Stimulated activated CD4-positive, alpha-beta T cell treated with anti-CD3 and anti-CD28 coated beads, Interleukin-1b, Interleukin-23, amount 100 ng/mL, for 48 hours (primary cell): ENCODE measurements at places on chromosomes 12 and 14.

GRCh38 chr12:78767264-78767981 lies 97.2 kb upstream of the SYT1 start:
- DNase-seq: no peak

DNA sequence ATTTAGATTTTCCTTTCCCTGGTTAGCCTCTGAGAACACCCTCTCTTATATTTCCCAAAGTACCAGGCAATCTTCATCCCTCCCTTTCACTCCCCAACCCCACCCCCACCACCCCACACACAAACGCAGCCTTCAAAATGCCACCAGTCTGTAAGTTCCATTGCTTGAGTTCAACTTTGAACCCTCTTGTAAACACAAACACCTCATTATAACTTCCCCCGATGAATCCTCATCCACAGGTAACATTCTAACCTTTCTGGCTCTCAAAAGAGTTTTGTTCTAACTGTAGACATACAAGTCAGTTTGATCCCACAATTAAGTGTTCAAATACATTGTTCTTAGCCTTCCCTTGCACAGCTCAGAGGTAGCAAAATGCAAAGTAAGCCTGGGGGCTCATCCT lies 199.4 kb upstream of the FOXN3 start:
- DNase-seq: no peak

GRCh38 chr14:105525861-105526775 lies at the start of gene TMEM121:
TMEM121 (plus strand) TSS chr14:105526583; CDS start chr14:105528835, 2,252 bp downstream.
- peak; percentile 25 for DNase-seq

DNA sequence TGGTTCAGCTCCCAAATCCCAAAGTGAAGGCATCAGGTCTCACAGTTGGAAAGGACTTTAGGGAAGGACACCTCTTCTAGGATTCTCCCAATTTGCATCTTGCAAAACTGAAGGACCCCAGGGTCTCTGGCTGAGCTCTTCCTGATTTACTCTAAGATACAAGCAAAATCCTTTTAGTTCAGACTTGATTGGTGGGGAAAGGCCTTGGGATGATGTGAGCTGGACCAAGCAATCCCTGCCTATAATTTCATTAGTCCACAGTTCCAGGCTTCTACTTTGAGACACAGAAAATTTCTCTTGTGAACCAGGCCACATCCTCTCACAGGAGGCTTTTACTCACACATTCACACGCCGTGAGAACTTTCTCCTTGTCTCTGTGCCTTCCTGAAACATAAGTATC lies 23.6 kb upstream of the VWF start:
- no peak for DNase-seq

DNA sequence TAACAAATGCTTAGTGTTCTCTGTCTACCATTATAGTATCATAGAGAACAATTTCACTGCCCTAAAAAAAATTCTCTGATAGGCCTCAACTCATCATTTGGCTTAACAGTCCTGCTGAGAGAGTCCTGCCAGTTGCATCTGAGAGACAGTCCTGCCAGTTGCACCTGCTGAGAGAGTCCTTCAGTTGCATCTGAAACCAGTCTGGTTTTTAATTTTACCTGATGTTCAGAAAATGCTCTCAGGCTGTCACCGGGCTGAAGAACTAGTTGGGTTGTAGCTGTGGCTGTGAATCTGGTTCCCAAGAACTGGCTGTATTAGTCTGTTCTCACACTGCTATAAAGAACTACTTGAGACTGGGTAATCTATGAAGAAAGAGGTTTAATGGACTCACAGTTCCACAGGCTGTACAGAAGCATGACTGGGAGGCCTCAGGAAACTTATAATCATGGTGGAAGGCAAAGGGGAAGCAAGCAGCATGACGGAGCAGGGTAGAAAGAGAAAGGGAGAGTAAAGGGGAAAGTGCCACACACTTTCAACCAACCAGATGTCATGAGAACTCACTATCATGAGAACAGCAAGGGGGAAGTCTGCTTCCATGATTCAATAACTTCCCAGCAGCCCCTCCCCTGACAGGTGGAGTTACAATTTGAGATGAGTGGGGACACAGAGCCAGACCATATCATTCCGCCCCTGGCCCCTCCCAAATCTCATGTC lies 51.6 kb downstream of the PRKCH start:
- DNase-seq: no peak

DNA sequence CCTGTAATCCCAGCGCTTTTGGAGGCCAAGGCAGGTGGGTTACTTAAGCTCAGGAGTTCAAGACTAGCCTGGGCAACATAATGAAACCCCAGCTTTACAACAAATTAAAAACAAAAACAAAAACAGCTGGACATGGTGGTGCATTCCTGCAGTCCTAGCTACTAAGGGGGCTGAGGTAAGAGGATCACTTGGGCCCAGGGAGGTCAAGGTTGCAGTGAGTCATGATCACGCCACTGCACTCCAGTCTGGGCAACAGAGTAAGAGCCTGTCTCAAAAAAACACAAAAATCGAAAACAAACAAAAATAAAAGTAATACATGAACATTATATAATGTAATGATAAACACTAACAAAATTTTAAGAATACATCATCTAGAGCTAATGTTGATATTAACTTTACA lies 46.2 kb upstream of the GRIP1 start:
- no peak for DNase-seq

GRCh38 chr12:79162147-79162772 lies 297.7 kb downstream of the SYT1 start:
- no peak for DNase-seq
